Activated T-helper 9 cell treated with anti-CD3 and anti-CD28 coated beads, Interleukin-2, amount 50 U/mL, for 16 hours (primary cell): ENCODE measurements at places on chromosomes 3 and 15.
A peak's percentile ranks its signal among the peaks of the same experiment; 100 is the strongest.

DNA sequence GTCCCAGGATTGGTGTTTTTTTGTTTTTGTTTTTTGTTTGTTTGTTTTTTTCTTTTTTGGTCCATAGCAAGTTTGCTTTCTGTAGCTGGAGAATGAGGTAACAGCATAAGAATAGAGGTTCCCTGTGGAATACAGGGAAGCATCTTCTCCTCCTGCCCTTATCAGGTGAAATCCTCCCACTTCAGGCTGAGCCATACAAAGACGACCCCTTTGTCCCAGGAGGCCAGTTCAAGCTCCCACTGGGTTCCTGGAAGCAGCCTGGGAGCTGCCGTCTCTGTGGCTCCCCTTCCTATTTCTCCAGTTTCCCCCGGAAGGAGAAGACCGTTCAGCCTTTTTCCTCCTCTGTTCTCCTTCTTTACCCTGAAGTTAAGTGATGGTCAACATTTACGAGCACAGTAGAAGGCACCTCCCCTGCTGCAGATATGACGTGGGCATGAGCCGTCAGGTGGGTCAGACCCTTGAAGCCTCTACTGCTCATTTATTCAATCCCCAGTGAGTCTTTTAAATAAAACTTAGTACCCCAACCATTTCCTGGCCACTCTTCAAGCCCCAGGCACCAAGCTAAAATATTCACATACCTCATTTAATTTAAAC lies 1.1 kb downstream of the IL16 start:
- no peak for DNase-seq

GRCh38 chr3:27326629-27327545 lies 42.3 kb downstream of the NEK10 start:
- DNase-seq = no peak

DNA sequence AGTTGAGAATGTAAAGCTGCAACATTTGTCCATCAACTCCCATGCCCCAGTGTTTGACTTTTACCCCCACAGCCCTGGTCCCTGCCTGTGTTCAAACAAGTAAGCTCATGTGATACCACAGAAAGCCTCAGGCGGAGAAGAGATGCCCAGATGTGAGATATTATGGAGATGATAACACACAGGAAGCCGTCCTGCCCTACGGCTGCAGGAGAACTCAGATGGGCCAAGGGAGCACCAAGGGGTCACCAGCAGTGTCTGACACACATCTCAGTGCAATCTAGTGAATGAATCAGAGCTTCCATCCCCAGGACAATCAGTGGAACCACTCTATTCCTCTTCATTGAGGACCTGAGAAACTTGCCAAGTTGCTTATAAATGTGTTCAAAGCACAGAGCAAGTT lies 14.0 kb upstream of the SPINK8 start:
- no peak for DNase-seq

- DNase-seq = no peak
Observed at GRCh38 chr3:11622586-11623550, 20.8 kb downstream of the VGLL4 start.

DNA sequence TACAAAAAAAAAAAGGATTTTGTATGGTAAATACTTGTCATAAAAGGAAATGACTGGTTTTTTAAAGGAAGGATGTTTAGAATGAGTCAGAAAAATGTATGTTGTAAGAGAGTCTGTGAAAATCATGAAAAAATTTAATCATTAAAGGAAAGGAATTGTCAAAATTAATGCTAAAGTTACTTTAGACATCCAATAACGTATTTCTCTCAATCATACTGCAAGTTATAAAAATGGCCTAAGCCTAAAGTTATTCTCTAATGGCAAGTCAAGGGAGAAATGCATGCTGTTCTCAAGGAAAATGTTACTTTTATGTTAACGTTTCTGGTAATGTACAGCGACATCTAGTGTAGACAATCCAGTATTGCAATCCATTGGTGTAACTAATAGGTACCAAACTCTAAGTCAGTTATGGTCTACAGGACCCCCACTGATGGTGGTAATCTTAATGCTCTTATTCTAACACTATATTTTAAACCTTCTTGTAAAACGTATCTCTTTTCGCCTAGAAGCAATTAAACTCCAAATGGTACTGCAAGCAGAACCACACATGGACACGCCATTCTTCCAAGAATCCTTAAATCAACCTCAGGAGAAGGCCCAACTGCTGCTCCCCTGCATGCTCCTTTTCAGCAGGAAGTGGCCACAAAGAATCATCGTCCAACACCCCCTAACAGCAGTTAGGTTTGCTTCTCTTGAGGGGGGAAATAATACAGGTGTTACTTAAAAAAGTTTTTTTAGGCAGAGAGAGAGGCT lies 35.2 kb downstream of the NCEH1 start:
- DNase-seq = no peak

DNA sequence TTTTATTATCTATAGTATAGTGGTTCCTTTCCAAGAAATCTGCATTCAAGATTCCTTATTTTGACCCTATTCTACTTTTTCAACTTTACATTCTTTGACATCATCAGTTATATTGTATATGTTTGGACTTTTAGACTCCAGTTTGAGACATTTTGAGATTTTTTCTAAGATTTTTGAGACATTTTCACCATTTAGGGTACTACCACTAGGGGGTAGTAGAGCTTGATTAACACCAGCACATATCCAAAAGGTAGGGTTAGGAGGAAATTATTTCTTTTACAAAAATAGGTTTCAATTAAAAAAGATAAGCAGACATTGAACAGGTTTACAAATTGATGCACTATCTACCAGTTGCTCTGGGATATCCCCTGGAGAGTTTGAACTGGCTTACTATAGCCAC lies 262.5 kb downstream of the SCAPER start:
- no peak for DNase-seq

GRCh38 chr15:70672081-70672480 lies 91.3 kb downstream of the UACA start:
- DNase-seq = no peak

DNA sequence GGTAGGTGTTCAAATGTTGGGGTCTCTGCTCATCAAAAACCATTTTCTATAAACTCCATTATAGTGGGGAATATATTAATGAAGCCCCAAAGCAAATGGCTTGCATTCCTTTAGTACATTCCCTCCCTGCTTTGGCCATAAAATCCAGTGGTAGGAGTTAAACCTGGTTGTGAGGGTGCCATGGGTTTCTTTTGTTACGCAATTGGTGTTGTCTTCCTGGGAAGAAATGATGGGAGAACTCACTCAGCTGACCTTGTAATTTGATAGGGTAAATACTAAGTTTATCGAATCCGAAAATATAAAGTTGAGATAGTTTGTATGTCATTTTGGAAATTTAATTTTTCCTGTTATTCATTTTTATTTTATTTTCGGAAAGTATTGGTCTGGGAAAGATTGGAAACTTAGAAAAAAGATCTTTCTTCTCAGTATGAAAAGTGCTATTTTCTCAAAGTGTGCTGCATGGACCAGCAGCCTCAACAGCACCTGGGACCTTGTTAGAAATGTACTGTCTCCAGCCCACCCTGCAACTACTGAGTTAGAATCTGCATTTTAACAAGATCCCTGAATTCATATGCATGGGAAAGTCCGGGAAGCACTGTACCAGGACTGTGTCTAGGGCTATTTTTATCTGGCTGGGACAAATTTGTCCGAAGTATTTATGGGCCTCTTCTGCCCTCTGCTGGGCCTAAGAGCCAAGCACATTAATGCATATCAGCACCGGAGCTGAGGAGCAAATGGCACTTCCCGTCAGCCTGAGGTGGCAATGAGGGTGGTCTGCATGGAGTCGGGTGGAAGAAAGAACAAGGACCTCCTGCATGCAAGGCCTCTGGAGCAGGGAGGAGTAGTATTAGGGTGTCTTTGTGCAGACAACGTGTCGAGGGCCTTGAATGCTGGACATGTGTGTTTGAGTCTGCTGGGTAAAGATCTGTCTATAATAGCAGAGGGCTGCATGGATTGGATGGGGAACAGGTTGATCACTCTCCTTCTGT lies 54.7 kb downstream of the FAM81A start:
- DNase-seq = peak; percentile 18

DNA sequence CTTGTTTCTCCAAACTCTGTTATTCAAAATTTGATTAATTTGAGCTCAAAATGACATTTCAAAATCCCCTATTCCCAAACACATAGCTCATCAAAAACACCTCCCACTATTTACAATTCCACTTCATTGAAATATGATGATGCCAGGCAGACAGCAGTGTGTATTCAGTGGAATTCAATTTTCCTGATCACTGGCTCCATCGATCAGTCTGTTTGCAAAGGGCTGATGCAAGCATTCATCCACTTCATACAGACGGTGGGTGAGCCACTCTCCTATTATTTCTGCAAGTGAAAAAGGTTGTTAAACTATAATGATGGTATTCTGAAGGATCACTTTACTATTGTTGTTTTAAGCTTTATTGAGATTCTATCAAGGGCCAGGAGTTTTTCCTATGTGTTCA lies 90.7 kb downstream of the RTP4 start:
- no peak for DNase-seq

DNA sequence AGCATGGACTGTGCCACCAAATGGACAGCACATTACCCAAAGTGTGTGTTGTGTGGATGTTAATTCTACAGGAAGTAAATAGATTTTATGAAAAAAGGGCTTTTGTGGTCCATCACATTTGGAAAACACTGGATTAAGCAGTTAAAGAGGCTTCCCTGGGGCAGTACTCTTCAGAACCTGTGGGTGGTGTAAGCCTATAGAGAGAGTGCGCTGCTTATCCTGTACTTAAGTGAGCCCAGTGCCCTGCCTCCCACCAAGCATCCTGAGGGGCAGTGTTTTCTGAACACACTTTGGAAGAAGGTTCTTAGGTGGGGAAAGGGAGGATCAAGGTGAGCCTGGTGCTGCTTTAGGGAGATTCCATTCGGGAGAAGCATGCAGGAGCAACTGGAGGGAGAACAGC lies 10.9 kb downstream of the TTLL3 start:
- DNase-seq = no peak

DNA sequence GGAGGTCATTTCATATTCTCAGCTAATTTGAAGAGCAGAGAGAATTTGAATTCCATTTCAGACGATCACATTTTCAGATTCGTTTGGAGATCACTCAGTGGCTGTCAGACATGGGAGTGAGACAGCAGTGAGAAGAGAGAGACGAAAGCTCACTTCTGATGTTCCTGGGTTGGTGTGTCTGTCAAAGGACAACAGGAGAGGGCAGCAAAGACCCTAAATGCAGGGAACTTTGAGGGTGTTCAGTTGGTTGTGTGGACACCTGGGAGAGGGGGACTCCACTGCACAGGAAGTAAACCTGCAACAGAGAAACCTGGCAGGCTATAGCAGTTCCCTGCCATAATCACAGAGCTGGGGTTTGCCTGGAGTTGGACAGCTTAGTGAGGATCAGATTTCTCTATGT lies 675.1 kb downstream of the SQOR start:
- no peak for DNase-seq

DNA sequence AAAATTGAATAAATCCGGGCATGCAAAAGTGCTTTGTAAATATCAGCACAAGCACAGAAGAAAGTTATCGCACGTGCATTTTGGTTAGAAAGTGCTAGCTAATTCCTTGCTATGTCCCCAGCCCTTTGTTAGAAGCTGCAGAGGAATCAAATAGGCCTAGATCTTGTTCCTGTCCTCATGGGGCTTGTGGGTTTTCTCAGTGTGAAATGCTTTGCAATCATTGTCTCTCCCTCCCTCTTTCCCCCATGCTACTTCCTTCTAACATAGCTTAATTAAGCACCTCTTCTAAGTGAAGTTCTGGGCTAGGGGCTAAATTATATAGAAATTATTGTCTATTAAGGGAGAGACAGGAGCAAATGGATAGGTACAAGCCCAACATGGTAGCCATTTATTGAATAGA lies 271.7 kb downstream of the RPLP1 start:
- DNase-seq = no peak

- DNase-seq = no peak
Observed at GRCh38 chr15:74312445-74313007, 54.9 kb downstream of the CYP11A1 start.

GRCh38 chr3:32097768-32098167 lies 8.7 kb upstream of the GPD1L start:
- no peak for DNase-seq

DNA sequence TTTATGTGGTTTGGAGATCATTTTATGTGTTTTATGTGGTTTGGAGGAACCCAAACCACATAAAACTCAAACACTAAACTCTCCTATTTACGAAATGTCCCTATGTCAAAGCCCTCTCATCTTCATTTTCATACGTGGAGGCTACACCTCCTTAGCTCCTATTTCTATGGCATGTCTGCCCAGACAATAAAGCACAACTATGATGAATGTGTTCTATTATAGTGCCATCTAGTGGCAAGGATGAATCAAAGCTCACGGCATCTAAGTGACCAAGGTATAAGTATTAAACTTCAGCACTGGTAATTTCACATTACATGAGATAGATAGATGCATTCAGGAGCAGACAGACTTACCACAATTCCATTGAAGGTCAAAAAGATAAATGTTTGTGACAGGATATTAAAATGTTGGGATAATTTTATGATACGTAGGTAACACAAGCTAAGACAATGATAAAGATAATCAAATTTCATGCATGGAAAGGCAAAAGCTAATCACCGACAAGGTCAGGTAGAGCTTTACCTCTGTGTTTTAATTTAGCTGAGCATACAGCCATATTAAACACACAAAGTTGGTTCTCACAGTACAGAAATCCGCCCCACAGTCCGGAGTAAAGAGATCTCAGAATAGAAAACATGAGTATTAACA lies 130.6 kb upstream of the FHIT start:
- no peak for DNase-seq

DNA sequence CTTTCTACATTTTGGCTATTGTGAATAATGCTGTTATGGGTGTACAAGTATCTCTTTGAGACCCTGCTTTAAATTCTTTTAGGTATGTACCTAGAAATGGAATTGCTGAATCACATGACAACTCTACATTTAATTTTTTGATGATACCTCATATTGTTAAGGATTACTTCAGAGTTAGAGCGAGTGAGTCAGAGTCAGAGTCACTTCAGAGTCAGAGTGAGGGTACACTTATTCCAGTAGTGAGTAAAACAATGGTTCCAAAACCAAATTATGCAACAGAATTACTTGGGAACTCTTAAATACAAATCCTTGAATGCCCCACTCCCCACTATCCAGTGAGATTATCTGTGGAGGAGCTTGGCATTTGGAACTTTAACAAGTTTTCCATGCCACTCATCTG lies 50.3 kb upstream of the SNRK start:
- no peak for DNase-seq

DNA sequence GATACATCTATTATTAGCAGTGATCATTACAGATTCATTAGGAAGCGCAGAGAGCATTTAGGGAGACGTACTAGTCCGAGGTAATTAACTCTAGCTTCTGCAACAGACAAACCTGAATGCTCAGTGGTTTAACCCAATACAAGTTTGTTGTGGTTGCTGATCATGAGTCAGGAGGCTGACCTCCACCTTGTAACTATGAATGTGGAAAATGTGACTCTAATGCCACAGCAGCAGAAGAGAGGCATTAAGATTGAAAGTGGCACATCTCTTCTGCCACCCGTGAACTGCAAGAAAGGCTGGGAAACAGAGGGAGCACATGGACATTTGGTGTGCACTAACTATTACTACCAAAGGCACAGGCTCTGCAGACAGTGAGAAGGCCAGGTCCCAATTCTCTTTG lies 71.2 kb upstream of the C3orf80 start:
- DNase-seq = no peak

DNA sequence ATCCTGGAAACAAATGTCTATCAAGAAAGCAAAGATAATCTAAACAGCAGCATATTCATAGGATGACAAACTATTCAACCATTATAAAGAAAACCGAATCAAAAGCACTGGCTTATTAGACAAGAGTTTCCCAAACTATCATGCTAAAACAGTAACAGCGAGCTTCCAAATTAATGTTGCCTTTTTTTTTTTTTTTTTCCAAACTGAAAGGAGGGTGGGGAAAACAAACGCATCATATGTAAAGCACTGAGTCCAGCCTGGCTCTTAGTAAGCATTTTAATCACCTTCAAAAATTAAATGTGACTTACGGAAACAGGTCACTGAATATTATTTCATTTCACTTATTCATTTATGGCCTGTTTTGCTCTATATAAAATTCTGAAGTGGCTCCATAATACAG lies 2.3 kb downstream of the TJP1 start:
- DNase-seq = no peak
